Forelimb muscle (tissue), 1 donor: ENCODE measurements at places on chromosomes 16 and 17. TPM values are rescaled to one million over a fixed set of nuclear protein-coding genes. Genes with fewer than 3 reads are reported as not detected.

DNA sequence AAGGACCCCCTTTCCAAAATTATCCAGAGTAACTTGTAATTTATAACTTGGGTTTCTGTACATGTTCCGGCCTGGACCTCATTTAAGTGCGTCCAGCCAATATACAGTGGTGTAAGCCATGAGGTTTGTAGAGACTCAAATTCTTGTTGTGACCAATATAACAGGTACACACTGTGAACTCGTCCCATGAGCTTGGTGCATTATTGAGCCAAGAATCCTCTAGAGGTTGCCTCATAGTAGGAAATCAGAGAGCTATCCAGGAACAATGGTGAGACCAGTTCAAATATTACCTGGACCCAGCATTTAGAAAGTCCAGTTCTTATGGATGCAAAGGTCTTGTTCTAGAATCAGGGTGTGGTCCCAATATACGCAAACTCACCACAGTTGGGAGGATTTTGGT, 138.2 kb downstream of the NPIPB5 start:
- no peak for DNase-seq

GRCh38 chr17:49887744-49888360, 40.0 kb upstream of the TAC4 start:
- DNase-seq: no peak

The RNF222 gene
- polyA plus RNA-seq: not detected

DNA sequence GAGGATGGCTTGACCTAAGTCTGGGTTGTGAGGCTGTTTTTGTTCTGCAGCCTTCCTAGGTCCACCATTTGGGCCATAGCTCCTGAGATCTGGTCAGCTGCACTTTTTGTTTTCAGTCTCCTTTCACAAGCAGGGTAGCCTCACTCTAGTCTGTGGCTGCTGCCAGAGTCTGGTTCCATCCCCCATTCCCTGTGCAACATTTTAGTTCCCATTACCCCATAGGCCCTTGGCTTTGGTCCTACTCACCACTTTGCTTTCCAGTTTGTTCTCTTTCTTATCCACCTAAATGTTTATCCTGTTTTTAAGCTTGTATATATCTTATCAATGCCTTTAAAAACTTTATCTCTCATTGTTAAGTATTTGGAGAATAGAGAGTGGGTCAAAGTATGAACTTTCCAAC, 6.5 kb upstream of the XYLT2 start:
- no peak for DNase-seq

The GRAP gene
- polyA plus RNA-seq: 1.9 TPM

DNA sequence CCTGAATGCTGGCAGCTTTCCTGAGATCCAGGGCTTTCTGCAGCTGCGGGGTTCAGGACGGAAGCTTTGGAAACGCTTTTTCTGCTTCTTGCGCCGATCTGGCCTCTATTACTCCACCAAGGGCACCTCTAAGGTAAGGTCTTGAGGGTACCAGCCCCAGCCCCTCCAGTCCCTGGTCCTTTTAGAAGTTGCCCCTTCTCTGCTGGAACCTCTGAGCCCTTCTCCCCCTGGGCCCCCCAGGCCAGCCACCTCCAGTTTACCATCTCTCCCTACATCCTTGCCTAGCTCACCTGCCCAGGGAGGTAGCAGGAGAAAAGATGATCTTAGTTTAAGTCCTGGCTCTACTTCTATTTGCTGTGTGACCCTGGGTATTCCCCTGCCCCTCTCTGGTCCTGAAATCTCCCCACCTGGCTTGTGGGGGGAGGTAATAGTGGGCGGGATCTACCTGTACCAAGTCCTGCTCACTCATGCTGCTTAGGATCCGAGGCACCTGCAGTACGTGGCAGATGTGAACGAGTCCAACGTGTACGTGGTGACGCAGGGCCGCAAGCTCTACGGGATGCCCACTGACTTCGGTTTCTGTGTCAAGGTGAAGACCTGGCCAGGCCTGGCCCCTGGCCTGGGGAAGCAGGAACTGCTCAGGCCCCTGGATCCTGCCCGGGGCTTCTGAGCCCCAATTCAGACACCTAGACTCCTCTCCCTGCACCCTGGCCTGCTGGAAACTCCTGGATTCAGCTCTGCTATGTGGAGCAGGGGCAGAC, 6.5 kb downstream of the GRB7 start:
- DNase-seq: no peak
